ENCODE measurements at places on chromosomes 1 and 21. TPM values are rescaled to one million over a fixed set of nuclear protein-coding genes. Genes with fewer than 3 reads are reported as not detected.
A peak's percentile ranks its signal among the peaks of the same experiment; 100 is the strongest.

FMN2 gene
- polyA plus RNA-seq, result 6.9 TPM

MIXL1 gene
- polyA plus RNA-seq, result 0.23 TPM

CD1C gene
- polyA plus RNA-seq, result 1.00 TPM

DNA sequence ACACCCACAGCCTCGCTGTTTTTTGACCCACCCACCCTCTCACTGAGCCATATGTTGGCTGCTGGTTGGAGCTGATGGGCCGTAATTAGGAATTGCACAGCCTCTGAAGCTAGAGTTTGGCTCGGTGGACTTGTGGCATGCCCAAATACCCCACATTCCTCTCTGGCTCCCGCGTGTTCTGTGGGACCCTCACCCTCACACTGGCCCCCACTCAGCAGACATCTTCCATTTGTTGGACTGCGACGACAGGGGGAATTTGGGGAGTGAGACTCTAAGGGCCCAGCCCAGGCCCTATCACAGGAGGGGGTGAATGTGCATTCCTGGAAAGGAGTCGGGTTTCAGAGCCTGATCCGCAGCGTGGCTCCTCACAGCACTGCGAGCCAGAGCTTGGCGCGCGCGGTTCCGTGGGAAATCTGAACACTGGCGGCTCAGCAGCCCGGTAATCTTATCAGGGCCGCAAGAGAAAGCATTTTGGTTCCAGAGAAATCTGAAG, 5.2 kb downstream of the RCSD1 start:
- peak; percentile 46 for DNase-seq

GRCh38 chr1:28745653-28746173, 9.0 kb downstream of the YTHDF2 start:
- no peak for DNase-seq

PLA2G2A gene
- polyA plus RNA-seq, result 0.18 TPM

DNA sequence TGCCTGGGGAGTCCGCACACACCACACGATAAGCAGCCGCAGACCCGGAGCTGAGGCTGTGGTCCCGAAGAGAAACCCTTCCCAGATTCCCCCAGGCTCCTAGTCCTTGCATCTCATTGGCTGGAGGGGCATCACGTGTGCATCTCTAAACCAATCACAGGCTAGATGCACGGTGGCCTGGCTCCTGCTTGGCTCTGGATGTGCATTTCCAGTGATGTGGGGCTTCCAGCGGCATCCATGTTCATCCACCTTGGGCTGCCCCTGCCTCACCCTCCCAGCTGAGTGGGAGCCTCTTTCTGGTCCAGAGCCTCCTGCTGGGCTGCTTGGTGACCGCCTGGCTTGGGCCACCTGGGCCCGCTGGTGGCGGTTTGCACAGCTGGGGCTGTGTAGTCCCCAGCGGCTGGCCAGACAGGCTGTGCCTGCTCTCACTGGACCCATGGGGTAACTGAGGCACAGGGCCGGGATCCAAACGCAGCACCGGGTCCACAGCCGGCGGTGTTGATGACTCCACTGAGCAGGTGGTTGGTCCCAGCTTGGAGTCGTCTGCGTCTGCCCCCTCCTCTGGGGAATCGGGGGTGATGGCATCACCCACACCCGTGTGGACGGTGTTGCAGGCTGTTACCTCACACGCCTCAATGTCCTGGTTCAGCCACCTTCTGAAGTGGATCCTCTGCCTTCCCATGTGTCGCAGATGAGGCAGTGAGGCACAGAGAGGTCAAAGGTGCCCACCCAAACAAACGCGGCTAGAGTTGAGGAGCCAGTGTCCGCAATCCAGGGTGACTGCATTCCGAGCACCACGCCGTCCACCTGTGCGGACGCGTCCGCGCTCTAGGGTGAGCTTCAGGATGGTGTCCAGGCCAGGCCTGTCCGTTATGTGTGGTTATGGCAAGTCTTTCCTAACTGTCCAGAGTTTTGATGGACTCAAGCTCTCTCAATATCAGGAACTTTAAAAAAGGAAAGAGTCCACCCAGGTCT, 41.3 kb downstream of the COL6A1 start:
- no peak for DNase-seq

GRCh38 chr1:227450489-227450888, 112.9 kb upstream of the ZNF678 start:
- DNase-seq, result no peak

- DNase-seq, result no peak
Observed at GRCh38 chr1:26664802-26665201, 31.0 kb upstream of the ARID1A start.

DNA sequence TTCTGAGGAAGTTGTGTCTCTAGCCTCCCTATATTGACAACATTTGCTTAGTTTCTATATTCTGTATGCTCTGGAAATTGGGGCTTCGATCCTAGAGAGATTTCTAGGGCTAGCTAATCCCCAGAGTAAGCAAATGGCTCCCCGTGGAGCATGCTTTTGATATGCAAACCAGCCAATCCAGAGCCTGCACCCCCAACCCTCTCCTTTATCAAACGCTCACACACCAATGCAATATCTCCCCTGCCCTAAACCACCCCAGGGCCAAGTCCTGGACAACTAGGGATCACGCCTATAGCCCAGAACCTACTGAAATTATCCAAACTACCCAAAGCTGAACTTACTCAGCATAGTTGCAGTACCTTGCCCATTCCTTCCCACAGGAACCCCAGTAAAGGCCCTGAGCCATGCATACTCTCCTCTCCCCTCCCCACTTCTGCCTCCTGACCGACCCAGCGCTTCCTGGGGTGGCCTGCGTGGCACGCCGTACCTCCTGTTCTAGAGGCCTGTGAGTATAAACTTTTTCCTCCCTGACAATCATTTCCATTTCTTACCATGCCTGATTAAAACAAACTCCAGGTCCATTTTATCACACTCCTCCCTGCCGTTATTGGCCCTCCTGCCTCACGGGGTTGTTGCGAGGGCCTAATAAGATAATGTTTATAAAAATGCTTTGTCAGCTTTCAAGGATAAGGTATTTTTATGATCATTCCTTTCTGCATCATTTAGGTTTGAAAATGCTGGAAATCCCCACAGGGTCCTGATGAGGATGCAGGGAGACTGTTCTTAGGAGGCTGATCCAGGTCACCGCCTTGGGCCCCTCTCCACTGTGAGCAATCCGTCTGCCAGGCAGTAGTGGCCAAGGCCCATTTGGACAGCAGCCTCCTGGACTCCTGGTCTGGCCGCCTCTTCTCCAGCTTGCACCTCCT, 102.7 kb downstream of the TENT5C start:
- no peak for DNase-seq

AJAP1 gene
- 0.68 TPM for polyA plus RNA-seq

CHIT1 gene
- 0.10 TPM for polyA plus RNA-seq

Measured in left kidney (tissue), 8 donors.